ENCODE measurements at places on chromosomes 13 and 19.
A peak's percentile ranks its signal among the peaks of the same experiment; 100 is the strongest.

DNA sequence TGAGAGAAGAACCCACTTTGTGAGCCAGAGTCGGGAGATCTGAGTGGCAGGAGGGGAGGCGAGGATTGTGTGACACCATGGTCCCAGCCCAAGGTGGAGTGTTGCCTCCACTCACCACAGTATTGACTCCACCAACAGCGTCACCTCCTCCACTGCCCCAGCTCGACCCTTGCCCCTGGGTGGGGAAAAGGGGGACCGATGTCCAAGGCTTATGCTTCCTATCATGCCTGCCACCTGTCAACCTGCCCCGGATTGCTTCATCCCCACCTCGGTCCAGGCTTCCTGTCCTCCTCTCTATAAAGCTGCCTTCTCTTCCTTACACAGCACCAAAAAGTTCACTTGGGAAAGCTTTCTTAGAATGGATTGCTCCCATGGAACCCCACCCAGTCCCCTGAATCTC, 7.4 kb downstream of the DMKN start:
- DNase-seq: no peak

GRCh38 chr13:24784319-24784718, 20.4 kb downstream of the RNF17 start:
- no peak for DNase-seq

GRCh38 chr13:99796175-99796819, 175.3 kb downstream of the ZIC5 start:
- no peak for DNase-seq

- DNase-seq: no peak
These were observed 31.7 kb upstream of the FXYD3 start for GRCh38 chr19:35083691-35084508.

DNA sequence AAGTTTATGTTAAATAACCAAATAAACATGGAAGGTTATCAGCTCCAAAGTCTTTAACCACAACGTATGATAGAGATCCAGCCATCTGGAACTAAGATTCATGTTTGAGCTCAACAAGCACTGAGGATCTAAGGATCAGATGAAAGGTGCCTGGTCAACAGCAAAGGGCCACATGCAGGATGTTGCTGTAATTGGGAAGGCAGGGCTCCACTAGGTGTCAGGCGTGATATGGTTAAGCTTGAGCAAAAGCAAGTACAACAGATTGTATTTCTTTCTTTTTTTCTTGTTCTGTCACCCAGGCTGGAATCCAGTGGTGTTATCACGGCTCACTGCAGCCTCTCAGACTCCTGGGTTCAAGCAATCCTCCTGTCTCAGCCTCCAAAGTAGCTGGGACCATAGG, 12.0 kb downstream of the EBPL start:
- DNase-seq: peak; percentile 23

GRCh38 chr13:95516492-95516891, 36.0 kb upstream of the CLDN10 start:
- DNase-seq: no peak

GRCh38 chr19:1254530-1255185, 6.3 kb downstream of the MIDN start:
- DNase-seq: no peak

- no peak for DNase-seq
These were observed 32.1 kb upstream of the SCEL start for GRCh38 chr13:77503398-77503797.

GRCh38 chr19:6891761-6892385, 4.5 kb downstream of the ADGRE1 start:
- no peak for DNase-seq

GRCh38 chr13:71797517-71797916, 69.5 kb downstream of the DACH1 start:
- DNase-seq: peak; percentile 86

DNA sequence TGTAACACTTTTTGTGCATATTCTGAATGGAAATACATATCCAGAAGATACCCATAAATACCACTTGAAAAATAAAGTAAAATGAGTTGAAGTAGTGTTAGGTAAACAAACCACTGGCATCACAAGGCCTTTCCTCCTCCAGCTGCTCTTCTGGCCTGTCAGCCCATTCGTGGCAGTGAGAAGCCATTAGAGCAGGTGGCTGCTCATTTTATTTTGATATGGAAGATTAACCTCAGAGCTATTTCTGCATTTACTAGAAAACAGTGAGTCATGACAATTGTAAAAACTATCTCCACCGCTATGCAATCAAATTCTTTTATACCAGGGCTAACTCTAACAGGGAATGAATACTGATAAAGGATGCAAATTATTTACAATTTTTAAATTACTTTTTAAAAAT, 2898.1 kb downstream of the PCDH9 start:
- no peak for DNase-seq

- no peak for DNase-seq
These were observed 3.3 kb upstream of the ZNF880 start for GRCh38 chr19:52366414-52366824.
